ENCODE measurements at places on chromosomes 16 and 17.

DNA sequence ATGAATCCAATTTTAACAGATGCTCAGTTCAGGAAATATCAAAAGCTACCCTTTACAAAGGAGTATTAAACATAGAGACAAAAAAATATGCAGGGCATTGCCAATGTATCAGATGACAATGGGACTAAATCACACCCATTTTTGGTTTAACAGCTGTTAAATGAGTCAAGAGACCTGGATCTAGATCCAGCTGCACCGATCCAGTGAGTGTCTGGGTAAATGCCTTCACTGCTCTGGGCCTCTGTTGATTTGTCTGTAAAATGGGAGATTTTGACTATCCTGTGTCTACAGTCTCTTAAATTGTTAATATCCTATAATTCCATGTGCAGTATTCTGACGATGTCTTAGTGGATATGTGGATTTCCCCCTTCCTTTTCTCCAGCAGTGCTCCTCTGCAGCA, 16.4 kb downstream of the KRT23 start:
- DNase-seq = no peak

DNA sequence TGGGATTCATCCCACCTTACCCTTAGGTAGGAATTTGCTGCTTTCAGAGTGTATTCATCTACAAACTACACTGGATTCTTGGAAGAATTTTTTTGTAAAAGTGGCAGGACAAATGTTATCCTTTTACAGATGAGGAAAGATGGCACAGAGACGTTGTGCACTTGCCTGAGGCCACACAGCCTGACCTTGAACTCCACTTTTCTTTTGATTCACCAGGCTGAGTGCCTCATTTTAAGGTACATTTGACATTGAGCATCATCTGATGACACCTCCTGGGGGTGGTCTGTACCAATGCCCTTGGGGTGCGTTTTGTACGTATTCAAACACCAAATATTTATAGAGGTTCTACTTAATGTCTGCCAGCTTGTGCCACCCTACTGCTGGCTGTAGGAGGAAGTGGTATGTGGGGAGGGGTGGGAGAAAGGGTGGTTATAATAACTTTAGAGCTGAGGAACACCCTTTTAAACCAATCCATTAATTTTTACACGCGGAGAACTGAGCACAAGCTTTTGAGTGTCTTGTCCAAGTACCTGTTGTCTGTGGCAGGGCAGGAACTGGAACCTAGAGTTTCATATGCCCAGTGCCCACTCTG, 29.1 kb downstream of the HS3ST3B1 start:
- DNase-seq = no peak

DNA sequence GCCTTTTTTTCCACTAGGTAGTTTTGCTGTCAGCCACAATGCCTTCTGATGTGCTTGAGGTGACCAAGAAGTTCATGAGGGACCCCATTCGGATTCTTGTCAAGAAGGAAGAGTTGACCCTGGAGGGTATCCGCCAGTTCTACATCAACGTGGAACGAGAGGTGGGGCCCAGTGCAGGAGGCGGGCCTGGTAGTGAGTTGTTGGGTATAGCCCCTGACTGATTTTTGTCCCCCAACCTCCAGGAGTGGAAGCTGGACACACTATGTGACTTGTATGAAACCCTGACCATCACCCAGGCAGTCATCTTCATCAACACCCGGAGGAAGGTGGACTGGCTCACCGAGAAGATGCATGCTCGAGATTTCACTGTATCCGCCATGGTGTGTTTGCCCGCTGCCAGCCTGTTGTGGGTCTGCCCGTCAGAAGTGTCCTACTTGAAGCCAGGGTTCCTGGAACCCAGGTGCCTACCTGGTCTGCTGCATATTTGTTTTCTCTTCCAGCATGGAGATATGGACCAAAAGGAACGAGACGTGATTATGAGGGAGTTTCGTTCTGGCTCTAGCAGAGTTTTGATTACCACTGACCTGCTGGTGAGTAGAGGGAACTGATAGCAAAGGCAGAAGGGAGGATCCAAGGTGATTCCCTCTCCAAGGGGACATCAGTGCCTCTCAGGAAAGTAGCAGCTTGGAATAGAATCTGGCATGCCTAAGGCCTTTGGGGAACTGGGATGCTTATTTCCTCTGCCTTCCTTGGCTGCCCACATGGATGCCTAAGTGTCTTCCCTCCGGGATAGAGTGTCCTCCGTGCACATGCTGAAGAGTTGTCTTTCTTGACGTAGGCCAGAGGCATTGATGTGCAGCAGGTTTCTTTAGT, 1.9 kb upstream of the CD68 start:
- DNase-seq = no peak

DNA sequence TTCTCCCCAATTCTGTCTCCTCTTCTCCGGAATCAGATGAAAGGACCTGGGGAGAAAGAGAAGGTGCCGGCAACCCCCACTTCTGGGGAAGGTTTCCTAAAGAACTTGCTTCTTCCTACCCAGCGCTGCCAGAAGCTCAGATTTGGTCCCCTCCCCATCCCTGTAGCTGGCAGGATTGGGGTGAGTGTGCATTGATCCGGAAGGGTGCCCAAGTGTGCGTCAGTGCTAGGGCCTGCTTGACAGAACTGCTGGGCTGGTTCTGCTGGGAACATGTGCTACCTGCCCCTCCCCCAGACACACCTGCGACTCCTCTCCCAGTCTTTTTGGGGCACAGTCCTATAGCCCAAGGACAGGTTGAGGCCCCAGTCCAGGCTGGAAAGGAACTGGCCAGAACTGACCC, 3.3 kb downstream of the ARL4D start:
- DNase-seq = no peak

DNA sequence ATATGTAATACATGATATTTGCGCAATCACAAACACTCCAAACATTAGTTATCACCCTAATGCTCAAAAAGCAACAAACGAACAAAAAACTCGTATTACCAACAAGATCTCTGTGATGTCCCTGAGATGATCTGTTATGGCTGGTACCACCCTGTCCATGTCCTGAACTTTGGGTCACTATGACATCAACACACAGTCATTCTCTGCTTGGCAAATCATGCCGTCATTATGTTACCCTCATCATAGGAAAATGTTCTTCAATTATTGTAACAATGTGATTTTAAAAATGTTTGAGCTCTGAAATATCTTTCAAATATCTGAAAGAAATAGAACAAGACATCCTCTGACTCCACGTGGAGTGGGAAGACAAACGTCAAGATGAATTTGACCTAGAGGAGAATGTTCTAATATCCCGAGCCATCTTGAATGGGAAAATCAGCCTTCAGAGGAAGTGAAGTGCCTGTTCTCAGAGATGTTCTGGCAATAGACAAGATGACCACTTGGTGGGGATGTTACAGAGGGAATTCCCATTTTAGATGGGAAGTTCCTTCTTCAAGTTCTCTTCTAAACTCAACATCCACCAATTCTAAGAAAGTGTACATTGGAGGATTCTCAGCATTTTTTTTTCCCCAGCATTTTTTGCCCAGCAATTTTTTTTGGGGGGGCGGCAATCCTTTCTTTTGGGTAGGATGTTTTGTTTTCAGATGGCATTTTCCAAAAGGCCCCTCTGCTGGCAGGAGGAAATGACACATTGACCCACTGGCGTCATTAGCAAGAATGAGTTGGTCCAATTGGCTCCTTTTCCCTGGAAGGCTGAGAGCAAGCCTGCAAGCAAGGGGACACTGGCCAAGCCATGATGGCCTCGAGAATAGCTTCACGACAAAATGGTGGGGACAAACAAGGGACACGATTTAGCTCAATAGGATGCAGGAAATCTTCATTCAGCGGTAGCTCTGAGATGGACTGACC, 3.7 kb upstream of the HSD17B2 start:
- no peak for DNase-seq

DNA sequence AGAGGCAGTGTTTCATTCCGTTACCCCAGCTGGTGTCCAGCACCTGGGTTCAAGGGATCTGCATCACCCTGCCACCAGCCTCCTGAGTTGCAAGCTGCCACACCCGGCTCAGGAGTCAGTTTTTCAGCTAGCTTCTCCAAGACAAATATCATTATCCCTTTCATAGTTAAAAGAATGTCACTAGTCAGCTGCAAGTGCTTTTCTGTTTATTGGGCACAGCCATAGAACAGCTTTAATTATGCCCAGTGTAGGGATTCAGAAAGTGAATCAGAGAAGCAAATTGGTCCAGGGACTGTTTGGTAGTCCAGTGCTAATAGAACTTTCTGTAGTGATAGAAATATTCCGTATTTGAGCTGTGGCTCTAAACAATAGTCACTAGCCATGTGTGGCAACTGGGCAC, 2.9 kb upstream of the AOC3 start:
- DNase-seq = no peak

- DNase-seq = no peak
Observed at GRCh38 chr17:82332669-82333278, 792 bp downstream of the SECTM1 start.
